ENCODE measurements at places on chromosomes 7 and 10. TPM values are rescaled to one million over a fixed set of nuclear protein-coding genes. Genes with fewer than 3 reads are reported as not detected.
A peak's percentile ranks its signal among the peaks of the same experiment; 100 is the strongest.

Gene PHKG1
- 0.37 TPM for polyA plus RNA-seq

DNA sequence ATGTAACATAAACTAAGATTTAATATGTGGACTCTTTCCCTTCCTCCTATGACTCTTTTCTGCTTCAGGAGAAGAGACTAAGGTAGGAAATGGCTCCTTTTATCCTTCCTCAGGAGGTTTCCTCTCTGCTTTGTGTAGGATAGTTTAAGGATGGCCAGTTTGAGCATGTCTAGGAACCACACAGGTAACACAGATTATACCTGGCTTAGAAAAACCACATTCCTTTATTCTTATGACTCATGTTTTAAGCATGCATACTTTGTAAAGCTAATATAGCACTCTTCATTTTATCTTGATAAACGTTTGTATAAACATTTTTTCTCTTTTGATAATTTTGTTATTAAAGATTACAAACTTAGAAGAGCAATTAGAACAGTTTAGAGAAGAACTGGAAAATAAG, 57.8 kb downstream of the CYP51A1 start:
- peak; percentile 81 for DNase-seq

DNA sequence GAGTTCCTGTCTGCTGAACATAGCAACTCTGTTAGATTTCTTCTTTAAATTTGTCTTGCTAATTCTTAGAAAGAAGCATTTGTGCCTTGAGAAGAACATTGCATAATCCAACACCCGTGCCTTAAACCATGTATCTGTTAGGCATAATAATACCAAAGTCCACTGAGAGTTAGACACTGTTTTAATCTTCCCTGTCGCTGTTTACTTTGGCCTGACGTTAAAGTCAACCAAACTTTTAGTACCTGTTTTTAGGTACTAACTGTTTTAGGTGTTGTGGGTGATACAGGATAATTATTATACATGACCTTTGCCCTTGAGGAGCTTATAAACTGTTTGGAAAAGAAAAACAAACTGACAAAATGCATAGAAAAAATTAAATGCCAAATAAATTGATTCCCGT, 43.6 kb downstream of the KLHDC10 start:
- no peak for DNase-seq

- DNase-seq, result no peak
Observed at GRCh38 chr10:60954035-60954434, 10.1 kb upstream of the RHOBTB1 start.

- no peak for DNase-seq
Observed at GRCh38 chr10:48944171-48944570, 4.5 kb upstream of the LRRC18 start.

Data from mammary epithelial cell (primary cell).